Hypothalamus (tissue), 51 donors: ENCODE measurements at places on chromosomes 7 and 10.

GRCh38 chr7:48964074-48964473 lies 39.7 kb downstream of the CDC14C start:
- no peak for DNase-seq

GRCh38 chr7:111329367-111330234 lies 232.7 kb downstream of the IMMP2L start:
- no peak for DNase-seq

DNA sequence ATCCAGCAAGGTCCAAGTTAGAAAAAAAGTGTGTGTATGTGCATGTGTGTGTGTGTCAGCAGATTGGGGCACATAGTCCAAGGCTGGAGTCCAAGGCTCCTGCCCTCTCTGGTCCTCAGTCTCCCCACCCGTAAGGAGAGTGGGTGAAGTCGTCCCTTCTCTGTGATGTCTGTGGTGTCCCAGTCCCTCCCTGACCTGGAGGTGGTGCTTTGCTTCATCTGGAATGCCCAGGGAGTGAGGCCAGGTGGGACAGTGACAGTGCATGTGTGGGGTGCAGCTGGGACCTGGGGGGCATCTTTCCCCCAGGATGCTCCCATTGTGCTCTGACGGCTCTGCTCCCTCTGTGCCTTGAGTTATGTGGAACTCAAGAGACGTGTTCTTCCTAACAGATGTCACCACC lies 18.0 kb downstream of the AQP1 start:
- no peak for DNase-seq

- no peak for DNase-seq
Measured at GRCh38 chr7:120996333-120996987, 7.9 kb downstream of the CPED1 start.

DNA sequence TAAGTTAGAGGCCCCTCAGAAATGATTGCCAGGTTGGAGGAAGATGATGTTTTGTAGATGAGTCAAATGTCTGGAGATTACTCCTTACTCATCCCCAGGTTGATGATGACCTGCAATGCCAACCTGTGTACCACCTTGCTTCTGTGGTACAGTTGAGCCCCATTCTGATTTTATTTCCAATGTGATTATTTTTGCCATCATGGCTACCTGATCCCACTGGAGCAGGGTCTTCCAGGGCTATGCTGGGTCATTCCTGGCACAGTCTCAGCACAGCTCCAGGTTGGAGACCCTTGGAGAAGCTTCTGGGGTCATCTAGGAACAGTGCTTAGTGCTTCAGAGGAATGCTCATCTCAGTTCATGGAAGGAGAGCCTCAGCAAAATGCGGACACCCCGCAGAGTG lies 34.3 kb downstream of the LRRC18 start:
- DNase-seq, result no peak
